ENCODE measurements at places on chromosomes 7 and 10.

GRCh38 chr10:124605001-124605370 is 139.2 kb downstream of the FAM53B start:
- DNase-seq, result no peak

- no peak for DNase-seq
These were observed 89.2 kb downstream of the PCGF5 start for GRCh38 chr10:91309711-91310110.

DNA sequence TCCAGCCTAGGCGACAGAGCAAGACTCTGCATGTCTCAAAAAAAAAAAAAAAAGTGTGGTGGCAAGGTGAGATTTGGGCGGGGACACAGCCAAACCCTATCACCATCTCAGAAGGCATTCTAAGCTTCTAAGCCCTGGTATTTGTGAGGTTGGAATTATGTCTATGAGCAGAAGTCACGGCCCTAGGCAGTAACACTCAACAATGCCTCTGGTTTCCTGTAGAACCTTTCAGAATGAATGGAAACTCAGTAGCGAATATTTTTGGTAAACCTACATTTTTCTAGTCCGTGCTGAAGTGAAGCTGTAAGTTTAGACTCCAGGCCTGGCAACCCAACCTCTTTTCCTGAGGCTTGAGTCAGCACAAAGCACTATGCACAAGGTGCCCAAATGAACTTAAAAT is 88.3 kb downstream of the FAM107B start:
- no peak for DNase-seq

GRCh38 chr10:24982319-24983112 is 30.1 kb upstream of the PRTFDC1 start:
- DNase-seq, result no peak

DNA sequence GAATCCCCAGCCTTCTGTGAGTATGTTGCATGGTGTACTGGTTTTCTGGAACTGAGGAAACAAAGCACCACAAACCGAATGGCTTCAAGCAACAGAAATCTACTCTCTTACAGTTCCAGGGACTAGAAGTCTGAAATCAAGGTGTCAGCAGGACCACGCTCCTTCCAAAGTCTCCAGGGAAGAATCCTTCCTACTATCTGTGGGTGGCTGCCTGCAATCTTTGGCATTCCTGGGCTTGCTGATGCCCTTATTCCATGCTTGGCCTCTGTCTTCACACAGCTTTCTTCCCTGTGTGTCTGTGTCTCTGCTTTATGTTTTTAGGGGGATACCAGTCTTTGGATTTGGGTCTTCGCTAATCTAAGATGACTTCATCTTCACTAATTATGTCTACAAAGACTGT is 81.3 kb downstream of the LMBR1 start:
- DNase-seq, result no peak

DNA sequence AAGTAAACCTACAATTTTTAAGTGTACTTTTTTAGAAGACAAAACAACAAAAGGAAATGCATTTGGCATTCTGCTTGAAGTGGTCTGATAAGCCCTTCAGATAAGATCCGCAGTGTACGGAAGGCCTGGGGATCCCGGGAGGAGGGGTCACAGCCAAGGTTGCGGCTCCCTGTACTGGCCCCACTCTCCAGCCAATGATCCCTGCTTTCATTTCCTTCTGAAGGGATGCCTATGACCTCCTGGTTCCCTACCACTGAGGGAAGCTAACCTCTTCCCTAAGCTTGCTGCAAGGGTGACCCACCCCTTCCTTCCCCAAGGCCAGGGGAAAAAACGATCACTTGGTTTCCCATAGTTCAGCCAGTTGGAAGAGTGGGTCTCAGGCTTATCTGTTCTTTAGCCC is 5.3 kb downstream of the DENND2A start:
- DNase-seq, result no peak

- no peak for DNase-seq
These were observed 13.6 kb downstream of the TSPAN15 start for GRCh38 chr10:69464801-69465401.

DNA sequence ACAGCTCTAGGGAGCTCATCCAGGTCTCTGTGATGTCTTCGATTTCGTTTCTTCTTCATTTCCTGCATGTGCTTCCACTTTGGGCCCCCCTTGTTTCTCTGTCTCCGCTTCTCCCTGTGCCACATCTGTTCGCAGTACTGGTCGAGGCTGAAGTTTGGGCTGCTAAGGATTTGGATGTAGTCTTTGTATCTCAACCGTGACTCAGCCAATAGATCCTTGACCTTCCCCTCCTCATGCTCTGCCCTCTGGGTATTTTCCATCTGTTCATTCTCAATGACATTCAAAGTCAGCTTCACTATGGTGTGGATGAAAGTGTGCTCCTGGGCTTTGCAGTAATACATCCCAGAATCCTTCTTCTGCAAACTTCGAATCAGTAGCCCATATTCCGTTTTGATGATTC is 187.4 kb downstream of the SEMA3D start:
- no peak for DNase-seq

GRCh38 chr10:131743190-131744151 is 157.3 kb upstream of the PPP2R2D start:
- DNase-seq, result no peak

GRCh38 chr7:129644634-129645230 is 33.2 kb downstream of the NRF1 start:
- no peak for DNase-seq

- no peak for DNase-seq
These were observed 32.6 kb upstream of the ANLN start for GRCh38 chr7:36357054-36357453.

DNA sequence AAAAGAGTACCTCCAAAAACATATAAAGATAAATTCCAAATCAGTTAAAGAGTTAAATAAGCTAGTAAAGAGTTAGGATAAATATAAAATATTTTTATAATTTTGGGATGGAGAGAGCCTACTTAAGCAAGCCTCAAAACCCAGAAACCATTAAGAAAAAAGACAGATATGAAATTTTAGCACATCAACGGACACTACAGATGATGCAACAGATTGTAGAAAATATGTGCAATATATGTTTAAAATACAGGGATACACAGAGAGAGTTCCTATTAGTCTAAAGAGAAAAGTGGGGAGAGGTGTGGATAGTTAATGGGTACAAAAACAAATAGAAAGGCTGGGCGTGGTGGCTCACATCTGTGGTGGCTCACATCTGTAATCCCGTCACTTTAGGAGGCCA is 23.6 kb upstream of the USP54 start:
- DNase-seq, result no peak

DNA sequence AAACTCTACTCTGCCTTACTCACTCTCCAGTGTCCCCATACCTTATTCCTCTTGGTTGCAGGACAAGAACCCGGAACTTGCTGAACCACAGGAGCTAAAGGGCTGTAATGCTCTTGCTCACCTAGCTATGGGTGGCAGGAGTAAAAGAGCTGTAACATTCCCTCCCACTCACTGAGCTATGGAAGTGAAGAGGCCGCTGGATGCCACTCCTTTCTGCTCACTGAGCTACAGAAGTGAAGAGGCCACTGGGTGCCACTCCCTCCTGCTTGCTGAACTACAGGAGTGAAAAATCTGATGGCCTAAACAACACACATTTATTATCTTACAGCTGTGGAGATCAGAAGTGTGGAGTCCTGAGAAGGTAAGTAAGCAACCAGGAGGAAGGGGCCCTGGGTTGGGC is 17.5 kb downstream of the MRPS24 start:
- no peak for DNase-seq

DNA sequence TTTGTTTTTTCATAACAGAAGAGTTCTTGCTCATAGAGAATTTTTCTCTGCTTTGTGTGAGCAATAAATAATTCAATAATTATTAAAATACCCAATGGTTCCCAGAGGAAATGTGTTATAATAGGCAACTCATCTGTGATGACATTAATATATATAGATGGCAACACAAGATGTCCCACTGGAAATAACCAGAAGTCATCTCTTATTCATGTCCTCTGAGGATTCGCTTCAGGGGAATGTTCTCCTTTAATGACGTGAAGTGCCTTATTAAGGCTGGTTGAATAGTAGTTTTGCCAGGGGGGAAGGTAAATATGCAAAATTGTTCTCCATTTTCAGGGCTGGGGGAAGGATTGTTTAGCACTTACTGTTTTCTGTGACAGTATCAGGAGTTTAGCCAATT is 3.1 kb downstream of the SLC39A12 start:
- DNase-seq, result no peak

- no peak for DNase-seq
These were observed 573 bp upstream of the IDI1 start for GRCh38 chr10:1049425-1049958.

GRCh38 chr7:27066148-27066547 is 29.7 kb downstream of the HOXA1 start:
- DNase-seq, result no peak

DNA sequence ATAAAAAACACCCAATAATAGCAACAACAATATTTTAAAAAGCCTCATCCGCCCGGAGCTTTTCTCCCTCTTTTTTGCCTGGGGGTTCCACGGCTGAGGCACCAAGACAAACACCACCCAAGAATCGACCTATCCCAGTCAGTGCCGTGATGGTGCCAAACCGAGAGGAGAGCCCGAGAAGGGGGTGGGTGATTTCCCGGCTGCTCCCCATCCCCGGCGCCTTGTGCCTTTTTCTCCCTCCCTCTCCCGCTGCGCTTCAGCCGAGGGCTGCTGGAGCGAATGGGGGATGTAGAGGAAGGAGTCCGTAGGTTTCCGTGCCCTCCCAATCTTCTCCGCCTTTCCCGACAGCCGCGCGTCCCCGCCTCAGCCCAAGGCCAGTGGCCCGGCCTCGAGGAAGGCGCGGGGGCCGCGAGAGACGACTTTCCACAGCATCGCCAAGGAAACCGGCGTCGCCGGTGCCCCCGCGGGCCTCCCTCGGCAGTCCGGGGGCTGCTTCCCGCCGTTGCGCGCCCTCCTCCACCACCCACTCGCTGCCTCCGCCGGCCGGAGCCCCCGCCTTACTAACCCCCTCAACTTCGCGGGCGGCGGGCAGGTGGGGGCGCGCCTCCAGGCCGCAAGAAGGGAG is 1.3 kb downstream of the EGR2 start:
- no peak for DNase-seq

- no peak for DNase-seq
These were observed 54.9 kb downstream of the MET start for GRCh38 chr7:116726713-116727431.

- no peak for DNase-seq
These were observed 90.7 kb downstream of the SRPK2 start for GRCh38 chr7:105297985-105298384.

GRCh38 chr10:29619241-29619669 is 15.5 kb downstream of the SVIL start:
- DNase-seq, result no peak

DNA sequence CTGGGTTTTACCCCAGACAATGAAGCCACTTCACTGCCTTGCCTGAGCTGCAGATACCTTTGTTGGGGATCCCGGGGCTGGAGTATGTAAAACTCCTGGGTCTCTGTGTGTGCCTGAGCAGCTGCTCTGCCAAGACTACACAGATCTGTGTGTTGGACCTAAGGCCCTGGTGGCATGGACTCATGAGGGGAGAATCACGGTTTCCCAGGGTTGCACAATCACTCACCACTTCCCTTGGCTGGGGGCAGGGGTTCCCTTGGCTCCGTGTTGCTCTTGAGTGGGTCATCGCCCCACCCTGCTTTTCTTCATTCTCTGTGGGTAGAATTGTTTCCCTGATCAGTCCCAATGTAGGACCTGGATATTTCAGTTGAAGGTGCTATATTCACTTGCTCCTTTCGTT is 13.9 kb upstream of the TBATA start:
- no peak for DNase-seq

- no peak for DNase-seq
These were observed 112.8 kb upstream of the KMT2E start for GRCh38 chr7:104901240-104901619.

DNA sequence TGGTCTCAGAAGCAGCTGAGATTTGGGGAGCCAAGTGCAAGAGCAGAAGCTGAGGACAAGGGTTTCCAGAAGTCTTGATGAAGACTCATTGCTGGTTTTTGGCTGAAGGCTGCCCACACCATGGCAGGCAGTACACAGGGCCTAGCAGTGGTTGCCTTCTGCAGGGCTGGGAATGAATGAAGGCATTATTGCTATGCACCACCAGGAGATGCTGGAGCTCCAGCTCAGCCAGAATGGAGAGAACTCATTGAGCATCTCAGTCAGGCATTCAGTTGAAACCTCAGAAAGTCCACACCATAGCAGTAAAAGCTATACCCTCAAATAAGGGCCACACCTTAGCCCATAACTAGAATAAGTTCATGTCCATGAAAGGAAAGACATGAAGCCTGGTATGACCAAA is 190.5 kb downstream of the DPP6 start:
- DNase-seq, result no peak

GRCh38 chr7:77409005-77409738 is 7.0 kb downstream of the GSAP start:
- DNase-seq, result no peak

DNA sequence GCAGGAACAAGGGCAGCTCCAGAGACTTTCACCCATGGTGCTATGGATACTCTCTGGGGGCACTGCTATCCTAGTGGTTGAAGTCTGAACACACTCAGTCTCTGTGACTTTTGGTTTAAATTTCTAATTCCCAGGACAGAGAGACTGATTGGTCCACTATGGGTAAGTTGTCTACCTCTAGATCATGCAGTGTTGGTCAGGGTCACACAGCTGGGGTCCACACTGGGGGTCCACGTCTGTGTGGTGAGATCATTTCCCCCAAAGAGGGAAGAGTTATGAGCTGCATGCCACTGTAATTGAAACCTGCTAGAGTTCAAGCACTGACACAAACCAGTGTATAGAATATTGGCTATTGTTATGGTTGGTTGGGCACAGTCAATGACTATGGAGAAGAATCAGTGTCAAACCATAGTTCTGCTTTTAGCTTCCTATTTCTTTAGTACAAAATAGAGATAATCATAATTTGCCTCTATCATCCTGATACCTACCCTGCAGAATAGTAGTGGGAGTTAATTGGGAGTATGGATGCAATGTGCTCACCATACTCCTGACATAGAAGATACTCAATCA is 101.6 kb downstream of the PRTFDC1 start:
- DNase-seq, result no peak

- peak; percentile 57 for DNase-seq
These were observed 21.6 kb upstream of the WASL start for GRCh38 chr7:123770378-123770777.

- no peak for DNase-seq
These were observed 51.9 kb upstream of the SKAP2 start for GRCh38 chr7:26916336-26916735.
